Activated effector memory CD4-positive, alpha-beta T cell treated with Interleukin-2 at 50 U/mL for 16 hours (primary cell): ENCODE measurements at places on chromosomes 5 and 9.

GRCh38 chr5:10502578-10502977 lies 60.9 kb downstream of the ROPN1L start:
- DNase-seq = no peak

DNA sequence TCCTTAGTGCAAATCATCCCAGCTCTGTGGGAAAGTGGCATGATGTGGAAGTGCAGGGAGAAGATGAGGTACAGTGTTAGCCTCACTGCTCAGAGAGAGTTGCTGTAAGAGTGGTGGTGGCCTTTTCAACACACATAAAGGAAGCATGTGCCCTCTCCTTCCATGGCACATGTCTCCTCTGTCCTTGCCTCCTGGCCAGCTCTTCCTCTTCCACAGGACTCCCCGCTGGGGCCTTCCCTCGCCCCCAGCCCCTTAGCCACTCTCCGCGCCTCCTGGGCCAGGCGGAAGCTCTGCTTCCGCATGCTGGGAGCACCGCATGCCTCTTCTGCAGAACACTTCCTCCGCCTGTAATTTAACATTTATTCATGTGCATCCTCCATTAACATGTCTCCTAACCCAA lies 4.8 kb upstream of the KCNMB1 start:
- no peak for DNase-seq

DNA sequence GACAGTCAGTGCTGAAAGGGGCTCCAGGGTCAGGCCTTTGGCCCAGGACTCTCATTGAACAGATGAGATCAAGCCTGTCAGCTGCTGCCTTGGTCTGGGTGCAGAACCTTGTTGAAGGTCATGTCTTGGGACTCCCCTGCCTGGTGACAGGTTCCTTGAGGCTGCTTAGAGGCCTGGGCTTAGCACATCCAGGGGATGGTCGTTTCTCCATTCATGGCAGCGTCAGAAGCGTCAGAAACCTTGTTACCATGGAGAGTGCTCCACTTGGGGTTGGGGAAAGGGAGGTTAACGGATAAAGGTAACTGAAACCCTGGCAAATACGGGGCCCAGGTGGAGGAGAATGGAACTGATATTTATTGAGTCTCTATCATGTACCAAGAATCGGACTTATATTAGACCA lies 8.8 kb downstream of the ARPC5L start:
- no peak for DNase-seq

GRCh38 chr9:91428927-91429351 lies 5.3 kb upstream of the NFIL3 start:
- no peak for DNase-seq

- no peak for DNase-seq
These were observed 148.8 kb downstream of the ZCCHC7 start for GRCh38 chr9:37269221-37269620.

DNA sequence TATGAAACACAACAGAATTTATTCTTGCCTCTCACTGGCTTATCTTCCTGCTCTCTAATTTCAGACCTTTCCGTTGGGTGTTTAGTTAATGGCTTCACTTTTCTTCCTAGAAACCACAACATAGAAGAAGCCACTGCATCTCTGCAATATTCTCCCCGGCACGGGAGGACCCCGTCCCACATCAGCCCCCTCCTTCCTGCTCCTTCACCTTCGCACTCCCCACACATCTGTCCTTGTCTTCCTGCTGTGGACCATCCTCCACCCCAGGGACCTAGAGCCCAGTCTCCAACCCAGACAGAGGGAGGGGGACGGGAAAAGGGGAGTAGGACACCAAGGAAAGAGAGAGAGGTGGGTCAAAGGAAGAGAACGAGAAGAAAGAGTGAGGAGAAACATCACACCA lies 1.4 kb downstream of the OR2V1 start:
- DNase-seq = no peak

DNA sequence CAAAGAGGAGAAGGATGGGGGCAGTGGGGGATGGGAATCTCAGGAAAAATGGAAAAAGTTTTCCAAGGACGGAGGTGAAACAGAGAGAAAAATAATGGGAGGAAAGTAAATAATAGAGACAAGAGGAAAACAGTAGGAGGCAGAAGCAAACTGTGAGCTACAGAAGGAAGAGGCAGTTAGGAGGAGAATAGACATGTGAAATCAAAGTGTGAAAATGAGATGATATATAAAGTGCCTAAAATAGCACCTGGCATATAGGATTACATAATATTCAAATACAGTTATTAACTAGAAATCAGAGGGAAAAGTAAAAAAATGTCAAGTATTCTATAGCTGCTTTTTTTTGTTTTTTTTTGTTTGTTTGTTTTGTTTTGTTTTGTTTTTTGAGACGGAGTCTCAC lies 44.0 kb upstream of the PLIN2 start:
- no peak for DNase-seq

GRCh38 chr5:134570365-134570758 lies 44.9 kb downstream of the JADE2 start:
- no peak for DNase-seq

- DNase-seq = no peak
These were observed 143.8 kb upstream of the FGF10 start for GRCh38 chr5:44532981-44533380.

DNA sequence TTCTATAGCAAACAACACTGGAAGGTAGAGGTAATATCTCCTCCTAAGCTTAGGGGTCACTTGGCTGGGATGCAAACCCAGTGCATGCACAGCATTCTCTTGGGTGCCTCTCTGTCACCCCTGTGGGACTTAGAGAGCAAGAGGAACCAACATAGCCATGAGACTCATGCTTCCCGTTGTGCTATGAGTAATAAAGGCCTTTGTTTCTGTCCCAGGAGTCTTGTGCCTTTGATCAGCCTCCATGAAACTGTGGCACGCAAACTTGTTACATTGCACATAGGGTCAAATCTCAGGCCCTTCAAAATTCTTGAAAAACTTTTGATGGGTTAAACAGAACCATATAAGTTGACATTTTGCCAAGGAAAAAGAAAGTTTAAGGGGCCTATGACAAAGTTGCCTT lies 272.8 kb downstream of the TAF11L14 start:
- no peak for DNase-seq

DNA sequence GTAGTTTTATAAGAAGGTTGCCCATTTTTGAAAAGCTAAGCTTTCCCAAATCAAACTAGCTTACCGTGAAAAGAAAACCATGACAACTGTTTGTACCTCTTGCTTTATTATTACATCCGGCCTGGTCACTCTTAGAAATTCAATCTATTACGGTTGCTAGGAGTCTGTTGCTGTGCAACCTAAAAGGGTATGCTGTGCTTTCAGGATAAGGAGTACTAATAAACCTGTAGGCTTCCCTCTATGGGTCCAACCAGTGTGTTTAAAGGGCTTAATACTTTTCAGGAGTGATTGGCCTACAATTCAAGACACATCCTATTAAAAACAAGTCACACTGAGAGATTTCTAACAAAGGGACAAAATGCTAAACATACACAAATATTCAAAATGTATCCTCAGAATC lies 27.1 kb downstream of the RFX3 start:
- DNase-seq = no peak

DNA sequence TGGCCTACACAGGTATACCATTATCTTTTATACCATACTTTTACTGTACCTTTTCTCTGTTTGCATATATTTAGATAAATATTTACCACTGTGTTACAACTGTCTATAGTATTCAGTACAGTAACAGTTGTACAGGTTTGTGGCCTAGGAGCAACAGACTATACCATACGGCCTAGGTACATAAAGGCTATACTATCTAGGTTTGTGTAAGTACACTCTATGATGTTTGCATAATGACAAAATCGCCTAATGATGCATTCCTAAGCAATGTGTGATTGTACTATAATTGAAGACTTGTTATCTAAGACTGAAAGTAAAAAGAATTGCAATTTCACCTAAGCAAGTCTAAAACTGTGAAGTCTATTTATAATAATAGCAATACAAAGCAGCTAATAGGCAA lies 3.9 kb downstream of the C9orf72 start:
- no peak for DNase-seq

DNA sequence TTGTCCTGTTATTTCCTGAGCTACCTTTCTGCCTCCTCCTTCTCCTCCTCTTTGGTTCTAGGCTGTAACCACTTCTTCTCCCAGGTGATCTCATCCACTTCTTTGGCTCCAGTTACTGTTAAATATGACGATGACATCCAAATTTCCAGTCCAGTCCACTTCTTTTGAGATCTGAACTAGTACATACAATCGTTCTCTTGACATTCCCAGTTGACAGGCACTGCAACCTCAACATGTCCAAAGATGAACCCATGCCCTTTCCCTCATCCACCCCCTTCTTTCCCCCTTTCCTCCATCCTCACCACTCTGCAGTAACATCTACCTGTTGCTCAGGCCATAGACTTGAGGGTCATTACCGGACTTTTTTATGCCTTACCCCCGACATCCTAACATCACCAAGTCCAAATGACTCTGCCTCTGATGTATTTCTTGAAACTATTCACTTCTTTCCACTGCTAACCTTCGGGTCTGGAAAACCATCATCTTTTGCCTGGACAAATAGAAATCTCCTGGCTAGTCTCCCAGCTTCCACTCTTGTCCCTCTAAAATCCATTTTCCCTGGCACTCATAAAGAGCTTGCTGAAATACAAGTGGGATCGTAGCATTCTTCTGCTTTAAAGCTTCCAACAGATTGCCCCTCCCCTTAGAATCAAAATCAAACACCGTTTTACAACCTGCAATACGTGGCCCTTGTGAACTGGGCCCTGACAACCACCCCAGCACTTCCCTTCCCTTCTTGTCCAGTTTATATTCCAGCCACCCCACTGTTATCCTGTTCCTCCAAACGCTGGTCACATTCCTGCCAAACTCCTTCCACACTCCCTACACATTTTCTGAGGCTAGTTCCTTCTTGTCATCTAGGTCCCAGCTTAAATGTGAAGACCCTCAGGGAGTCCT lies 31.5 kb downstream of the KLF9 start:
- DNase-seq = no peak

- DNase-seq = no peak
These were observed 10.4 kb upstream of the SH3TC2 start for GRCh38 chr5:149073213-149073612.
